Kasumi-1 (cell line): ENCODE measurements at places on chromosomes 11 and 22.

DNA sequence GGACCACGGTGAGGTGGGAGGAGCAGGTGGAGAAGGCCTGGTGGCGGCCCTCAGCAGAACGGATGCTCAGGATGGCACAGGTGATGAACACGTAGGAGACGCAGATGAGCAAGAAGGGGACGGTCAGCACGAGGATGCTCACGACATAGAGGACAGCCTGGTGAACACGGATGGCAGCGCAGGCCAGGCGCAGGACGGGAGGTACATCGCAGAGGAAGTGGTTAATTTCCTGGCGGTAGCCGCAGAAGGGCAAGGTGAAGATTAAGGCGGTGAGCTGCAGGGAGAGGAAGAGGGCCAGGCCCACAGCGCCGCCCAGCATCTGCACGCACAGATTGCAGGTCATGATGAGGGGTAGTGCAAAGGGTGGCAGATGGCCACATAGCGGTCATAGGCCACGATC lies 24.0 kb upstream of the OR10W1 start:
- DNase-seq: no peak

DNA sequence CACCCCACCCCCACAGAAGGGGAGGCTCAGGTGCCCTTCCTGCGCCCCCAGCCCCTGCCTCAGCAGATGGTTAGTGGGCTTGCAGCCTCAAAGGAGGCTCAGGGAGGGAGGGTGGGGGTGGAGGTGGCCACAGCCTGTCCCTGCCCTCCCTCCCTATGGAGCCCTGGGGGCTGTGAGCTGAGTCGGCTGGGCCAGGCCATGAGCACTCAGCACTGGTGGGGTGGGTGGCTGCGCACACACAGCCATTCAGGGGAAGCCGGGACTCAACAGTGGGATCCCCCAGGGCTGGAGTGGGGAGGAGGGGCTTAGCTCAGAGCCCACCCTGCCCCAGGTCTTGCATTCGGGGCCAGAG lies 50.2 kb downstream of the FLRT1 start:
- DNase-seq: no peak

- no peak for DNase-seq
Measured at GRCh38 chr11:58318532-58318931, 40.3 kb downstream of the OR5B17 start.

GRCh38 chr11:96162816-96163499 lies 180.0 kb downstream of the MAML2 start:
- no peak for DNase-seq

DNA sequence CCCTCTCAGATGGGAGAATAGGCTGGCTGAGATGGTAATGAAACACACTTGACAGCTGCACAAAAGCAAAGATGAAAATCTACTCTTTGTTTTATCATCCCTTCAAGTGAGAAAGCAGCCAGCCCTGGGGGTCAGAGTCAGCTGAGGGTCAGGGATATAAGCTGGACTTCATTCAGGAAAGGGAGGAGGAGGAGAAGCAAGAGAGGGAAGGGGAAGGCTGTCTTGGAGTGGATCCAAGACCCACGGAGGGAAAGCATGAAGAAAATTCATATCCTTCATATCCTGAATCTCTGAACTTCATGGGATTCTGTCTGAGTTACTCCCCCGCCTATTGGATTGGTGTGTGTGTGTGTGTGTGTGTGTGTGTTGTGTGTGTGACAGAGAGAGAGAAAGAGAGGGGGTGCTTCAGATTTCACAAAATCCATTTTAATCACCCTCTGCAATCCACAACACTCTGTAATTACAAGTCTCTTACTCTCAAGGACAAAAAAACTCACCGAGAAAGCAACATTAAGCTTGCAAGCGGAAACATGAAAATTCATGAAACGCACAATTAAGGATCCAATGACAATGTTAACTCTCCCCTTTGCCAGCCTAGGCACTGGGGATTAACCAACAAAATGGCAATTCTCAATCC lies 327.7 kb downstream of the TENM4 start:
- no peak for DNase-seq

- no peak for DNase-seq
Measured at GRCh38 chr11:123434262-123434661, 4.2 kb downstream of the GRAMD1B start.

DNA sequence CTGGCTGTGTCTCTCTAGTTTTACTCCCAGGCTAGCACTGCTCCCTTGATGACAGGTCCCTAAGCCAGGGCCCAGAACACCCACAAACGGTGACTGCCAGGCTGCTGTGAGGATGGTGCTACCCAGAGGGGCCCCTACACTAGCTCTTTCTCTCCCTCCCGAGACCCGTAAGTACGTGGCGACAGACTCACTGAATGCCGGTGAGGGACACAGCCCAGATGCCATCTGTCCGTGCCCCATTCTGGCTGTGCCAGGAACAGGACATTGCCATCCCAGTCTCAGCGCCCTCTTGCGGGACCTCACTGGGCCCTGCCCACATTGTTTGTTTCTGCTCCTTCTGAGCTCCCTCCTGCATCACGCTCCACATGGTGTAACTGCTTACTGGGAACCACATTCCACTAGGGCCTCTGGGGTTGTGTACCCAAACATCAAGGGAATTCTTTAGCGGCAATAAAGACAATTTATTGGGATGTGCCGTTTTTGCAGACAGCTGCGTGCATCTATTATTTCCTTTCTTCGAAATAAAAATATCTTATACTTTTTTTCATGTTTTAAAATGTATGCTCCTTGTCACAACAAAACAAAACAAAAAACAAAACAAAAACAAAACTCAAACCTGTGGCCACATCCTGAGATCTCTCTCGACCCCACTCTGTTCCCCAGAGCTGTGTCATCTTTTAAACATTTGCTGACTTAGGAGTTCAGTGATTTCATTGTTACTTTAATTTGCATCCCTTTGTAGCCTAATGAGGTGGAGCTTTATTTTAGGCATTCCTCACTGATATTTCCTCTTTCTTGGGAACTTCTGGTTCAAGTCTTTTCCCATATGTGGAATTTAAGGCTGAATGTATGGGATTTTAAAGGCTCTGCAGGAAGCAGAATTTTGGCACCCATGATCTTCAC lies 4.4 kb upstream of the TPCN2 start:
- DNase-seq: peak; percentile 65

DNA sequence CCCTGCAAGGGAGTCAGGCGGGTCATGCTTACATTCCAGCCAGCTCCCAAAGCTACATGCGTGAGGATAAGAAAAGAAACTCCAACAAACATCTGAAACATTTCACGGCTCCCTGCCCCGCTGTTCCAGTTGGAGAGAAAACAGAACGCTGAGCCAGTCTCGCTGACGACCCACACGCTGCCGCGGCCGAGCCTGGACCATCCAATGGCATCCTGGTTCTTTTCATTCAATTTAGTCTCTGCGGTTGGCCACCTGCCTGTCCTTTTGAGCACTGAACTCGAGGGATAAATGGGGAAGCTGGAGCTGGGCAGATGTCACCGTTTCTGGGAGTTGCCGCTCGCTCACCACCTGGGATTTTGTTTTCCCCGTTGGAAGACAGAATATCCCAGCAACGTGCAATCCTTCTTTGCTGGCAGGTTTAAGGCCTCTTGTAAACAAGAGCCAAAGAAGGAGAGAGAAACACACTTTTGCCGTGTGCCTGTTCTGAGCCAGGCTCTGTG lies 45.3 kb upstream of the SHISAL1 start:
- no peak for DNase-seq

DNA sequence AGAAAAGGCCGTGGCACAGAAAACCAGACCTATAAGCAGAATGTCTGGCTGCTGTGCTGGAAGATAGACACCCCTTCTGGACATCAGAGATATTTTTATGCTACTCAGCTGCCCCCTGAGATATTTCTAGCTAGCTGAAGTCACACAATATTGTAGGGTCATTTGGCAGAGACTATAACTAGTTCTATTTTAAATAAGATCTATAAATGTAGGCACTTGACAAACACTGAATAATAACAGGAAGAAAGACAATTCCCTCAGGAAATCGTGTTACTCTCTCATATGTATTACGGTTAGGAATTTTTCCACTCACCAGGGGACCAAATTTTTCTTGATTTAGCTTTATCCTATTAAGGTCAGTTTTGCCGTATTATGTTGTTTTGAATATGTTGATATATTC lies 845.4 kb downstream of the OPCML start:
- no peak for DNase-seq

DNA sequence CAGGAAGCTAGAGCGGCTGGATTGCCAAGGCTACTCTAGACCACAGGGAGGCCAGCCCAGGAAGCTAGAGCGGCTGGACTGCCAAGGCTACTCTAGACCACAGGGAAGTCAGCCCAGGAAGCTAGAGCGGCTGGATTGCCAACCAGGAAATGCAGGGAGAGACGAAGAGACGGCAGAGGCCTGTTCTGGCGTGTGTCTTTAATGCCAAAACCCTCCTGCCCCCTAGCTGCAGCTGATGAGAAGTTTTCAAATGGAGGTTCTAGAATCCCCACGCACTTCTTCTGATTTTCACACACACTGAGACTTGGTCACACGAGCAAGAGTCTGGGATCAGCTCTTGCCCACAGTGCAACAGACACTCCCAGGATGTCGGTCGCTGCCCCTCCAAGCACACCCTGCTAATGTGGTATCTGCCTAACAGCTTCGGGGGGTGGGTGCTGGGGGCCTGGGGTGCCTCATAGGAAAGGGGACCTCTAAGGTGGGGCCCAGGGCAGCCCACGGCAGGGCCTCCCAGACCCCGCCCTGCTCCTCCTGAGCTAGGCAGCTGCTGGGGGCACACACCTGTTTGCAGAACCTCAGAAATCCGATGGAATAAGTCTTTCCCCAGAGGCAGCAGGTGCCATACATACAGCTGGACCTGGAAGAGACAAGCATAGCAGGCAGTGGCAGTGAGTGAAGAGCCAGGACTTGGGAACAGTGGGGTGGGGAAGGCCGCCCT lies 28.5 kb downstream of the MAFF start:
- DNase-seq: peak; percentile 76
